Activated CD4-positive, alpha-beta T cell treated with anti-CD3 and anti-CD28 coated beads, Interleukin-2, Interleukin-4, amounts not matched to agents 100 ng/mL and 50 ng/mL, durations not matched to agents 16 hours and 8 hours (primary cell): ENCODE measurements at places on chromosomes 6 and 20.
A peak's percentile ranks its signal among the peaks of the same experiment; 100 is the strongest.

DNA sequence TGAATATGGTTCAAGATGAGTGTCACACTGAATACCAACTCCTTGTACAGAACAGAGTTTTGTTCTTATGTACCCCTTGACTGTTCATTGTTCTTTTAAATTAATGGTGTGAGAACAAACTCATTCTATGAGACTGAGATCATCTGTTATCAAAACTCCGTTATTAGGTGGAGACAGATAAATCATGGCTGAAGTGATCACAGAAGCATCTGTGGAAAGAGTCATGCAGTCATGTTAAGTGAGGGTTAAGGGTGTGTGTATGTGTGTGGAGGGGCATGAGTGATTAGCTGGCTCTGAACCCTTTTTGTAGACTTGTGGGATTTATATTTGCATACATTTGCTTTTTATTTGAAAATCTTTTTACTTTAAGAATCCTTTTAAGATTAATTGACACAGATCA lies 24.7 kb downstream of the ADGRG6 start:
- no peak for DNase-seq

GRCh38 chr20:3614466-3614865 lies 48.7 kb downstream of the GFRA4 start:
- no peak for DNase-seq

DNA sequence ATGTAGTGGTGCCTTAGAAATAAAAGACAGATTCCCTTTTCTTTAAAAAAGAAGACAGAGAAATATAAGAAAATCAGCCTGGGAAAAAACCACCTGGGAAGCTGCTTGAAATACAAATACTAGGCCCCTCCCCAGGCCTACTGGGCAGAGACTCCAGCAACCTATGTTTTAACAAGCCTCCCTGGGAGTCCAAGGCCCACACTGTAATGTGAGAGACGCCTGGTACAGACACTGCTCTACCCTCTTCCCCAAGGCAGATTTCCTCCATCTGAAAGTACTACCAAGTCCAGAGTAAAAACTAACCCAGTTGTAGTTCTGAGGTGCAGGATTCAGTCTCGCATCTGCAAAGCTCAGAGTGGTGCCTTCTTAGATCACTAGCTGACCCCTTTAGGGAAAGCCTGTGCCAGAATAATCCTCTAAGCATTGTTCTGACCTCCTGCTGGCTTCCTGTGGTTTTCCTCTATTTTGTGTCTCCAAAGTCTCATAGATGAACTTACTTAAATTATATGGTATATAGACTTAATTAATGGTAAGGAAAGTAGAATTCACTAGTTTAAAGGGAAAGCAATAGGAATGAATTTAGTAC lies 270.2 kb upstream of the SLC35B3 start:
- no peak for DNase-seq

DNA sequence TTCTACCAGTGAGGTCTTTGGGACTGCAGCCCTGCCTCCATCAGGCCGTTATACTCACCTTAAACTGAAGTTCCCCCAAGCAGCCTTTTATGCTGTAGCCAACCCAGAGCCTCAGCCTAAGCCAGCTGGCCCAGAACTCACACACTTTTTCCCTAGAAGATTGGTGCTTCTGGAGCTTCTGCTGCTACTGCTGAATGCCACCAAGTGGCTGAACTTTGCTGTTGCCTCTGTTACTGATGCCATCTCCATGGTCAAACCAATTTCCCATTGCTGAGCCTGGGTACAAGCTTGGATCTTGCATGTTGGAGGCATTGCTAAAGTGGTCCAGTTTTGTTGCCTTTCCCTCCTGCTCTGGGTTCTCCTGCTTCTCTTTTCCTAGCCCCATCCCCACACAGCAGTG lies 15.0 kb upstream of the TBX18 start:
- no peak for DNase-seq

- no peak for DNase-seq
Measured at GRCh38 chr20:62657956-62658355, 15.7 kb downstream of the SLCO4A1 start.

DNA sequence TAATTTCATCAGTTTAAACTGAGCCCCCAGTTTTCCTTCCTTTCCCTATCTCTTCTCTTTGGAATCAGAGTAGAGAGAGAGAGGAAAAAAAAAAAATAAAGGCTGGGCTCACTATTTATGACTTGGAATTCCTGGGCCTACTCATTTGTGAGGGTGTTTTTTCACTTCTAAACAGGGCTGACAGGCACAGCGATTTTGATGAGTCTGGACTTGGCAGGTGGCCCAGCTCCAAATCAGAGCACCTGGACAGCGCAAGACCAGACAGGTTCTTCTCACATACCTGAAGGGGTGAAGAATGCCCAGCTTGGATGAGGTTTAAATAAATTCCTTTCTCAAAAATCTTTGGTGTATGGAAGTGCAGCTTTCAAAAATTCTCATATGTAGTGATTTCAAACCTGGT lies 122.2 kb downstream of the KIF13A start:
- DNase-seq, result no peak

GRCh38 chr6:9168669-9169068 lies 733.3 kb upstream of the SLC35B3 start:
- DNase-seq, result no peak

DNA sequence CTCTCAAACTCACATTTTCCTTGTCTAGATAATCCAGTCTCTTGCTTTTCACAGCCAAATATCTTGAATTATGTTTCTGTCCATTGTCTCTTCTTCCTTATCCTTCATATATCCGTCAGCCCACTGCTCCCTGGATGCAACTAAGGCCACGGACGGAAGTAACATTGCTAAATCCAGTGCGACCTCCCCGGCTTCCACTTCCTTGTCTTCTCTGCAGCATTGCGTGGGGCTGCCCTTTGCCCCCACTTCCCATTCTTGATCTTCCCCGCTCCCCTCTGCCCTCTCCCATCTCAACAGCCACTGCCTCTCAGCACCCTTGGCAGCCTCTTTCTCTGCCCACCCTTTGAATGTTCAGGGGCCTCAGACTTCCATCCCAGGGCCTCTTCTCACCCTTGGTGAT lies 190.4 kb upstream of the UST start:
- DNase-seq, result no peak

- no peak for DNase-seq
Measured at GRCh38 chr20:25622450-25623224, 1.2 kb downstream of the NANP start.

GRCh38 chr20:35489717-35490116 lies 34.3 kb downstream of the CEP250 start:
- DNase-seq, result peak; percentile 15
